ENCODE measurements at places on chromosomes 12 and 14.

- no peak for DNase-seq
Observed at GRCh38 chr14:98140862-98141530, 1131.0 kb downstream of the BCL11B start.

GRCh38 chr14:74510223-74510931, 16.8 kb downstream of the ISCA2 start:
- no peak for DNase-seq

GRCh38 chr12:1373901-1374735, 220.3 kb downstream of the FBXL14 start:
- DNase-seq = no peak

- peak; percentile 86 for DNase-seq
Observed at GRCh38 chr12:75177997-75178396, 31.6 kb downstream of the KCNC2 start.

GRCh38 chr14:81473456-81474147, 60.1 kb downstream of the SEL1L start:
- no peak for DNase-seq

- no peak for DNase-seq
Observed at GRCh38 chr14:31441273-31442111, 15.8 kb downstream of the DTD2 start.

- DNase-seq = no peak
Observed at GRCh38 chr12:114006482-114007425, 40.6 kb upstream of the RBM19 start.

DNA sequence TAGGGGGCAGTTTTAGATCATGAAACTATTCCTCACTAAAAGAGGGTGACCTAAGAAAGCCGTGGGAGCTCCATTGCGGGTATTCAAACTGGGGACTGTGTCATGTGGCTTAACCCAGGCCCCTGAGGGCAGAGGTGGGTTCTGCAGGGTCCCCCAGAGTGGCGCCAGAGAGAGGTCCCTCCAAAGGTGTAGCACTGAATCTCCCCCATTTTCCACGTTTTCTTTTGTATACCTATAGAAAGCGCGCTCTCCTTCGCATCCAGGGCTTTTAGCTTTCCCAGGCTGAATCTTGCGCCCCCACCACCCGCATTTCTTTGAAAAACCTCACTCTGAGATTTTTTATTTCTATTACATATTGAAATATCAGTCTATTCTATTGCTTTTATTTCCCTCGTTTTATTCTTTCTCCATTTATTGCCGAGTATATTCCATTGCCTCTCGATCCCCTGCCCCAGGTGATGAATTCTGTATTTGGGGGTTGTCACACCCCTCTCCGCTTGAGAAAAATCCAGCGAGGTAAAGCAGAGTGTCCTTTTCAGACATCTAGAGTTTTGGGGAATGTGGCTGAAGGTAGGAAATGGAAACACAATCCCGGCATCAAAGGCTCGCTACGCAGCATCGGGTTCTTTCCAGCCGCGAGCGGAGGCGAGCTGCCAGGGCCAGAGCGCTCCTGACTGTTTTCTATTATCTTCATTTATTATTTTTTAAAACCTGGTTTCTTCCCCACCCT, 870 bp upstream of the HOXC13 start:
- DNase-seq = no peak

DNA sequence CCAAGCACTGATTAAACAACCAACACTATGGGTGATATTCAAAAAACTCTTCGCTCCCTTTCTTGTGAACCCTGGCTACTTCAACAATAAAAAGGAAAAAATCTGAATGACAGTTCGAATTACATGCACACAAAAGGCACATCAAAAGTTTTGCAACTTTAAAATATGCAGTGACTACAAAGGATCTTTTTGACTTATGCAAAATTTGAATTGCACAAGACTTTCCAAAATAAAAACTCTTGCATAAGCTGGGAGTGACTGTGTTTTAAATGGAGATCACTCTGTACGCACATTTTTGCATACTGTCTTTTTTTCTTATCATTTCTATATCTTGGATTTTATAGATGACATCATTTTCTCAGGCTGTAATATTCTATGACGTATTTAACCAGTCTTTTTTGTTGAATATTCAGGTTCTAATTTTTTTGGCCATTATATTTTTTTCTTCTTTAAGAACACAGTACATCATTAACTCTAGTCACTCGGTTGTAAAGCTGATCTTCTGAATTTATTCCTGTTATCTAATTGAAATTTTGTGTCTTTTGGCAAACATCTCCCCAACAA, 667.6 kb upstream of the TBX3 start:
- no peak for DNase-seq

DNA sequence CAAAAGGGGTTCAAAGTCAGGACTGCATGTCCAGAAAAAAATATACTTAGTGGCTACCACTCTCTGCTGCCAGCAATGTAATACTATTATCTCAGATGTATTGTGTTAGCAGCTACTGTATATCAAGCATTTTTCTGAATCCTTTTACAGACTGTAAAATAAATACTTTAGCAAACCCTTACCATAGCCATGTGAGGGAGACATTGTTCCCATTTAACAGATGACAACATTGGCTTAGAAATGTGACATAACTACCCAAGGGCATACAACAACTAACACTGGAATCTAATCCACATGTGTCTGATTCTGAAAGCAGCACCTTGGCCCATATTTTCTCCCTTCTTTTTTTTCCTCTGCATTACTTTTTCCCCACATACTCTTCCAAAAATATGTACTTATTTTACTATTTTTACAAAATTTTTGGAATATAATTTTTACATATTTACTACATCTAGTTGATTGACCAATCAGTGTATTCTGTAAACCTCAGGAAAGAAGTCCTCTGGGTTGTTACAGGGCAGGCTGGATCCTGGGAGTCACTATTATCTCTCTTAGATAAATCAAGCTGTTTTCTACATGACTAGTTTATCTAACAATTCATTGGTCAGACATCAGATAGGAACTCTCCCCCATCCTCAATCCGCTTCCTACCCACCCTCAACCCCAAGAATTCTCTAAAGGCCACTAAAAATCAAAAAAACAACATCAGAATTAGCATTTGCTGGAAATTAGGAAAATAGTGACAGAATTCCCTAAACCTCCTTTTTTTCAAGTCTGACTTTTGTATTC, 154.1 kb downstream of the BTG1 start:
- no peak for DNase-seq

DNA sequence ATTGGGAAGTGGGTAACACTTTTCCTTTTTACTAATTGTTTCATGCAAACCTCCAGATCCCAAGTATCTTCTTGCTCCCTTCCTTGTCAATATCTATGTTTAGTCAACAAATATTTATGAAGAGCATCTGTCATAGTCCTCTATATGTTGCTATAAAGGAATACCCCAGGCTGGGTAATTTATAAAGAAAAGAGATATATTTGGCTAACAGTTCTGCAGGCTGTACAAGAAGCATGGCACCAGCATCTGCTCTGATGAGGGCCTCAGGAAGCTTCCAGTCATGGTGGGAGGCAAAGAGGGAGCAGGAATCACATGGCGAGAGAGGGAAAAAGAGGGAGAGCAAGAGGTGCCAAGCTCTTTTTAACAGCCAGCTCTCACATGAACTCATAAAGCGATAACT, 4.6 kb downstream of the KIF5A start:
- no peak for DNase-seq

DNA sequence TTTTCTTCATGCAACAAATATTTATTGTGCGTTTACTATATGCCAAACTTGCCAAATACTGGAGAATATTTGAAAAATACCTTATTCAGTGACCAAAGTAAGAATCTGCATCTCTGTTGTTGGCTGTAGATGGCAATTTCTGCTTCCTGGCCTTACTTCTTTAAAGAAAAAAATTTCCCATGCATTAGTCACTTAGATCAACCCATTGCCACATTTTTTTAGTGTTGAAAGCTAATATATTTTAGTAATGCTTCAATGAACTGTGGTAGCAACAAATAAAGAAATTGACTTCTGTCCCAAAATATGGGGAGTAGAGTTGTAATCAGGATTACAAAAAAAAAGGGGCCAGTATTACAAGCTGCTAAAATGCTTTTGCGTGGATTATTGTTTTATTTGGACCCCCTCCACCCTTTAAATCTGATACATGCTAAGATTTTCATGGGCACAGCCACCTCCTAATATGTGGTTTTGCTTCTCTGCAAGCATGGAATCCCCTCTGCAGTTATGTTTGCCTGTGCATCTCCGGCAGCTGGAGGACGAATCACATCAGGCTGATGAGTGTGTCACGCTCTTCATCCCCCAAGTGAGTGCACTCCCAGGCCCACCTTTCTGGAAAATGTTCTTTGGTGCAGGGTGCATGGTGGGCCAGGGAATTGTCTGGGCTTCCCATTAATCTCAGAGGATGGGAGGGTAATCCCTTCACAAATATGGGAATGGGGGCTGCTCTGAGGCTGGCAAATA, 38.1 kb upstream of the PTCSC3 start:
- DNase-seq = peak; percentile 44

GRCh38 chr12:120115692-120116440, 687 bp downstream of the RAB35 start:
- peak; percentile 56 for DNase-seq

DNA sequence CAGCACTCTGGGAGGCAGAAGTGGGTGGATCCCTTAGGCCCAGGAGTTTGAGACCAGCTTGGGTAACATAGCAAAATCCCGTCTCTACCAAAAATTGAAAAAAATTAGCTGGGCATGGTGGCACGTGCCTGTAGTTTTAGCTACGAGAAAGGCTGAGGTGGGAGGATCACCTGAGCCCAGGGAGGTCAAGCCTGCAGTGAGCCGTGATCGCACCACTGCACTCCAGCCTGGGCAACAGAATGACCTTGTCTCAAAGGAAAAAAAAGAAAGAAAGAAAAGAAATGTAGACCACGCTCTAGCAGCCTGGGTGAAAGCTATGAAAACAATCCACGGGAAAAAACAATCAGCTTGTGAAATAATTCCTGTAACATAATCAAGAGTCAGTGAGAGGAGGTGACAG, 29.0 kb downstream of the SARNP start:
- no peak for DNase-seq

GRCh38 chr12:120668091-120668867, 18.7 kb upstream of the MLEC start:
- DNase-seq = no peak

DNA sequence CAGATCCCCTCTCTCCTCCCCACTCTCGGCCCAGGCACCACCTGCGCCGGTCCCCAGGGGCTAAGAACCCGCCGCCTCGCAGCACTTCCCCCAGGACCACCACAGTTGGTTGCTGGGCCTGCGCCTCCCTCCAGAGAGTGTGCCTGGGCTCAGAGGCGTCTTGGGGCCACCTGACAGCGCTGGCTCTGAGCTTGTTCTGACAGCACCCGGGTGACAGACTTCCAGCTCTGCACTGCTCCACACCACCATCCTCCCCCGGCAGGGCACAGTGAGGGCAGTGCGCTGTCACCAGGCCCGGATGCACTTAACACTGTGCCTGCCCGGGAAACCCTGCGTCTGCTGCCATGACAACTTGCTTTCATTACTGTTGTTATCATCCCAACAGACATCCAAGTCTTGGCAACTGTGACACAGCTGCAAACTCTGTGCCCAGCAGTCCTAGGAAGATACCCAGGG, 6.6 kb downstream of the BRF1 start:
- DNase-seq = peak; percentile 51

DNA sequence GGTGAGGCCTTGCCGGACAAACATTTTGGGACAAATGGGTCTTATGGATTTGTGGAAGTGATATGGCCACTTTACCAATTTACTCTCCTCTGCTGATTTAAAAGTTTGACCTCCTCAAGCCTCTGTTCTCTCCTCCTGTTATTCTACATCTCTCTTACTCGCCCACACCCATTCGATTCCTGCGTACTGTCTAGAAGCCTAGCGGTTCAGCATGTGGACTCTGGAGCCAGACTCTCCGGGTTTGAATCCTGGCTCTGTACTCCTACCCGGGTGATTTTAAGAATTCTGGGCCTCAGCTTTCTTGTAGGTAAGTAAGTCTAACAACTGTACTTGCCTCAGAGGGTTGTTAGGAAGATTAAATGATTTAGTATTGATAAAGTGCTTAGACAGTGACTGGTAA, 168.6 kb upstream of the IFNG-AS1 start:
- DNase-seq = no peak

DNA sequence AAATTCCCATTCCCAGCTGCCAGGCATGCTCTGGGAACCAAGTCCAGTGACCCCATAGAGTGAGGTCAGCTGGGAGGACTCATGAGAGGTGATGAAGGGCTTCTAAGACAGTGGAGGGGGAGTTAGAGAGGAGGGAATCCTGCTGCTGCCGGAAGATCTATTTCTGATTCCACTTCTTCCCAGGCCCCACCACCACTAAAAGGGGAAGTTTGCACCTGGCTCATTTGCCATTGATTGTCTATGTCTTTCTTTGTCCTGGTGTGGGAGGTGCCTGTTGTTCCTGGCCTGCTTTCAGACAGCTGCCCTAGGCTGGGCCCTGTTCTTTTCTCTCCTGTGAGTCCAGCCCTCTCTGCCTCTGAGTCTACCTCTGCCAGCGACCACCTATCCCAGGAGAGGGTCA, 3.0 kb upstream of the KRT6A start:
- no peak for DNase-seq

GRCh38 chr12:101857043-101857558, 20.3 kb upstream of the DRAM1 start:
- peak; percentile 85 for DNase-seq

DNA sequence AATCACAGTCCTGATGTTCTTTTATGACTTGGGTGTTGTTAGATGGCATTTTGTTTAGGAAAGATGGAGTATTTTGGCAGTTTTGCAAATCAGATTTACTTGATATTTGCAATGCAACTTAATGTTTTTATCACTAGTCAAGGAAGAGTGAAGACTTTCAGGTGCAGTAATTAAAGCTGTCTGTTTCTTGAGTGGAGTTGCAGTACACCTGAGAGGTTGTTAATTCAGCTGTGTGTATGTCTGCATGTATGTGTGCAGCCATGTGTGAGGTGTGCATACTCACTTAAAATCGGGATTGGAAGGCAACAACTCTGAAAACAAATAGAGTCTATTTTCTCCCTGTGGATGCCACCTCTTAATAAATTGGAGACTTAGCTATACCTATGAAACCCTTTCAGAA, 94.5 kb downstream of the RMST start:
- no peak for DNase-seq

DNA sequence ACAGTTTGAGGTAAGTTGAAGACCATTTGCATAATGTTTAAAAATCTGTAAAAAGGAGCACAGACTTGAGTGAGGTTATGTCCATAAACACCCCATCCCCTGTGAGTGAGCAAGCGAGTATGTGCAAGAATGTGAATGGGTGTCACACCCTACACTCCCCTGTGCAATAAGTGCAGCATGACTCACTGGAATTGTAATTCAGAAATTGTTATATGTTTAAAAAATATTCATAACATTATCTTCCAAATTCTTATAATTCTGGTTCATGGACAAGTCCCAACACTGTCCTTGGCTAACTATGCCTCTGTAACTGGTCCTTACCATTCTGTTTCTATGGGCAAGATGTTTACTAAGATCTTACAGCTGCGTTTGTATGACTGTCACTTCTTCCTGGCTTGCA, 207.8 kb upstream of the FAR2 start:
- peak; percentile 6 for DNase-seq

- no peak for DNase-seq
Observed at GRCh38 chr12:107474639-107475539, 210.7 kb upstream of the PWP1 start.

- peak; percentile 67 for DNase-seq
Observed at GRCh38 chr12:123056053-123056452, 75.6 kb downstream of the ARL6IP4 start.

GRCh38 chr12:120265473-120266179, at the start of gene PXN:
PXN (minus strand) TSS chr12:120265730; CDS start chr12:120265629, 101 bp downstream.
- peak; percentile 90 for DNase-seq

- no peak for DNase-seq
Observed at GRCh38 chr12:51879102-51879501, 8.8 kb upstream of the ANKRD33 start.

Measured in kidney tubule cell (primary cell).